CD4-positive, alpha-beta T cell treated with Interleukin-2 at 100 ng/mL for 4 hours (primary cell): ENCODE measurements at places on chromosomes 2 and 18.

- no peak for DNase-seq
These were observed 12.5 kb upstream of the SLC40A1 start for GRCh38 chr2:189593115-189593514.

GRCh38 chr2:207121784-207122183 is 44.0 kb downstream of the KLF7 start:
- DNase-seq = no peak

DNA sequence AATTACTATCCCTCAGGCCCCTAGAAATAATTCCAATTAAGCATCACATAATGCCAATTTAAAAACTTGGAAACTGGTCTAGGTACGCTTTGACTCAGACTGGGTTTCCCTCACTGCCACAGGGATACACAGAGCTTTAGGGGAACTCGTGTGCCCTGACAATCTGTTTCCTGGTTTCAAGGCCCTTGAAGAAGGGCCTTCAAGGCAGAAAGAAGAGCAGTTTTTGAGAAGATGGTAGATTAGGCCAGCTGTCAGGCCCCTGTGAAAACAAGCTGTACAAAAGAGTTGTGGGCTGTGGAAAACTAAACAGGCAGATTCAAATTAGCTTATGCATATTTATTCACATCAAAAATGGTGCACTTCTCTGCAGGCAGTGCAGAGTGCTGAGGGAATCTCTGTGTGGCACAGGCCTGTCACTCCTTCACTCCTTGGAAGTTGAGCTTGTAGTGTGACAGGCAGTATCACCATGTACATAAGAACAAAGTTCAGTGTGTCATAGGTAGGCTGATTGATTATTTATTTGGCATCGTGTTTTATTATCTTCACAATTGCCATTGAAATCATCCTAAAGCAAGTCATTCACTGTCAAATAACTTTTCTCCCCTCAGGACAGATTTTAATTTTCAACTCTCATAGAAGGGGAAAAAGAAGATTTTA is 614.4 kb upstream of the GYPC start:
- no peak for DNase-seq

- DNase-seq = no peak
These were observed 38.1 kb downstream of the L3MBTL4 start for GRCh38 chr18:6376433-6377229.

- no peak for DNase-seq
These were observed 178.5 kb upstream of the SETBP1 start for GRCh38 chr18:44502221-44502620.

DNA sequence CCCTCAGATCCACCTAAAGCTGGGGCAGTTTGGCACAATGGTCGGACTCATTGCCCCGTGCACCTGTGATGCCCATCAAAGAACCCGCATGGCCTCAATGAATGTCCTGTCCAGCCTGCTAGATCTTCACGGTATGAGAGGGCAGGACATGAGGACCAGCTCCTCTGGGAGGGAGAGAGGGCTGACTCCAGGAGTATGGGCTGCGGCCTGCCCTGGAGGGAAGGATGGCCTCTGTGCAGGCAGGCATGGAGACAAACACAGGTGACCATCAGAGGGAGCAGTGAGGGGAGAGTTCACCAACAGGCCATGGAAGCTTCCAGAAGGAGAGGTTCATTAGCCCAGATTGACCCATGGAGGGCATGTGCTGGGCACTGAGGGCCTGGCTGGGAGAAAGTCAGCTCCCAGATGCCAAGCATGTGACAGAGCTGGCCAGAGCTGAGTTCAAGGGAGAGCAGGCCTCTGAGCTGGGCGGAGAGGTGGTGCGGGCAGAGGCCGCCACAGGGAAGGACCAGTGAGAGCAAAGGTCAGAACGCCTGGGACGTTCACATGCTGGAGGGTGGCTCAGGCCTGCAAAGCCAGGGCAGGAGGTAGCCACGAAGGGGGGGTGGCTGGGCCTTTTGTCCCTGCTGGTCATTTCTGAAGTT is 36.2 kb downstream of the HJURP start:
- DNase-seq = no peak

GRCh38 chr2:231541645-231542044 is 11.4 kb upstream of the NMUR1 start:
- no peak for DNase-seq

DNA sequence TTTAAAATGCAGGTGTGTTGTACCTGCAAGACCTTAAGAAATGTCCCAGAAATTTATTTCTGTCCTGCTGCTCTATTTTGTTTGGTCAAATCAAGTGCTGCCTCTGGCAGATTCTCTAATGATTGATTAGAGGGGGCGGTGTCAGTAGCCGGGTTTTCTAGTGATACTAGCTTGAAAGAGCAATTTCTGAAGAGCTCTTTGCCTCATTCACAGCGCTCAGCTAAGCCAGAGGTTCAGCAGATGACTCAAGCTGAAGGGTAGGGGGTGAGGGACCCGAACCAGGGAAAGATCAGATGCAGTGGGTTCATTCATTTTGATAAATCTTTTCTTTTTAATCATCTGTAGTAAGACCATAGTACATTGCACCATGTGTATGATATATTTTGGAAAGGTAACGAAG is 15.0 kb downstream of the ZBTB7C start:
- no peak for DNase-seq

GRCh38 chr18:29648891-29649290 is 1393.7 kb downstream of the DSC3 start:
- no peak for DNase-seq

GRCh38 chr2:104312684-104313083 is 541.2 kb upstream of the POU3F3 start:
- no peak for DNase-seq

GRCh38 chr2:238642973-238643372 is 204.9 kb upstream of the TWIST2 start:
- no peak for DNase-seq

GRCh38 chr18:58624011-58624410 is 4.9 kb downstream of the ALPK2 start:
- DNase-seq = no peak

DNA sequence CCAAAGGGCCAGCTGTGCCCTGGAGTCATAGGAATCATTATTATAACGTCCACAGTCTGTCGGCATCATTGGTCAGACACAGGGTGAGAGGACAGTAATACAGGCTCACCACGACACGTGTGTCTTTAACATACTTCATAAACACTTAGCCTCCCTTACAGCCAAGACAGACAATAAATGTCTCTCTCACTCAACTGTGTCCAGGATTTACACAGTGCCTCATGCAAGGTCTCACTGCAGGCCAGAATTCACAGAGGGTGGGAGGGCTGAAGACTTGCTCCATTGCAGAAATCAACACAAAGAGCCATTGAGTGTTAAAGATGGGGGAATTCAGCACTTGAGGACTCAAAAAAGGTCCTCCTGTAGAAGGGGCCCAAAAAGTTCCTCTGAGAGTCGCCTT is 210.5 kb downstream of the BCL2 start:
- DNase-seq = no peak

GRCh38 chr2:172978063-172978383 is 97.6 kb upstream of the MAP3K20 start:
- no peak for DNase-seq

DNA sequence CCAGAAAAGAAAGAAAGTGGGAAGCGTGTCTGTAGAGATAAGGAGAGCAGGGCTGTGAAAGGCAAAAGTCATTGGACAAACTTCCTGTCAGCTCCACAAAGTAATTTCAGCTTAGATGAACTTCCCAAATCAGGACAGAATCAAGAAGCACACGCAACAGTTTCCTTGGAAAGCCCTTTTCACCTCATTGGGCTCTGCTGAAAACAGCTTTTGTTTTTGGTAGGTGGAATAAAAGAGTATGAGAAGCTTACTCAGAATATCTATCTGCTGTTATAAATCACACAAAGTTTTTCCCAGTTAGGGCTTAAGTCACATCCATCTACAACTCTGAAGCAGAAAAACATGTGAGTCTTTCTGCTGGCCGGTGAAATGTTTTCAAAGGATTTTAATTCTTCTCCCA is 42.4 kb upstream of the EFEMP1 start:
- no peak for DNase-seq
